Progenitor cell of endocrine pancreas (in vitro differentiated cells): ENCODE measurements at places on chromosomes 5 and 9. TPM values are rescaled to one million over a fixed set of nuclear protein-coding genes. Genes with fewer than 3 reads are reported as not detected.

Gene PCDHGA11
- 3.1 and 3.3 TPM in 2 replicates for total RNA-seq

Gene PURA
- 7.0 and 7.7 TPM in 2 replicates for total RNA-seq

Gene WDR38
- not detected in 2 replicates for total RNA-seq

Gene KLHL3
- 32.1 and 34.7 TPM in 2 replicates for total RNA-seq

Gene INSL4
- total RNA-seq: not detected in 2 replicates

Gene RBM27
- total RNA-seq: 24.1 and 28.6 TPM in 2 replicates

Gene BTNL8
- not detected in 2 replicates for total RNA-seq

Gene TNC
- total RNA-seq: 5.1 and 15.1 TPM in 2 replicates

DNA sequence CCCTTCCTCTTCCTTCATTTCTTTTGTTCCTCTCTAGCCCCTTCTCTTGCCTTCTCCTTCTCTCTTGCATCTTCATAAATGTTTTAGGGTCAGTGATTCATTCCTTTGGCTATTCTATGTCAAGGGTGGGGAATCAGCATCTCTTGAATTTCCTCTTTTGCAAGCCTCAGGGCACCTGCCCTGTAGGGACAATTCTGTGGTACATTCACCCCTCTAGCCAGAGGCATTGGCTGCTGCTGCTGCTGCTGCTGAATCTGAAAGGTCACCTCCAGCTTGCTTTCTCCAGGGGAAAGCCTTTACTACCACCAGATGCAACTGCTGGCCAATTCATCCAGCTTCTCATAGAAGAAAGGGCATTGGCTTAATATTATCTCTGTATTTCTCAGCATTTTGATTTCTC lies 87.3 kb downstream of the INSYN2B start:
- DNase-seq: no peak

GRCh38 chr5:147080391-147080790 lies 154.4 kb upstream of the STK32A start:
- no peak for DNase-seq

DNA sequence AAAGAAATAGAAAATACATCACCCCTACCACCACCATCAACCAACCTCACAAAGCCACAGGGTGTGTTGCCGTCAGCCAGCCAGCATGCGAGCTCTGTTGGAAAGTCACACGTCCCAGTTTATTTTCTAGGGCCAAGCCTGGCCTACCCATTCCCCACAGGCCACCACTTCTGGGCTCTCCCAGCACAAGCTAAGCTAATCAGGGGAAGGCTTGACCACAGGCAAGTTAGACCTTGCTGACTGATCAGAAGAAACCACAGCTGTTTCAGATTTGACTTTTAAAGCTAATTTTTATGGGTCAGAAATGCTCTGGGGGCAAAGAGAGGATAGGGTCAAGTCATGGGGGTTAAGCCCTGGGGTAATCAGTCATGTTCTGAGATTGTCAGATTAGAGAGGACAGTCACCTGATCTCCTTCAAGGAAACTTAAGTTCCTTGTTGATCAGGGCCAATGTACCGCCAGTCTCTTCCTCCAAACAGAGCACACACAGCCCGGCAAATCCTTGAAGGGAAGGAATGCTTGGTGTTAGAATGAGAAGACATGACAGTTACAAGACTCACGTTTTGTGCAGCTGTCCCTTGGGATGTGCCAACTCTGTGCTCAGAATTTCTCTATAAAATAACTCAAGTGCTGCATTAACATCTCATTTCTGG lies 7.6 kb downstream of the SHB start:
- DNase-seq: no peak

- DNase-seq: no peak
Observed at GRCh38 chr5:148808864-148809642, 17.4 kb upstream of the ADRB2 start.

- no peak for DNase-seq
Observed at GRCh38 chr5:109992264-109992915, 302.7 kb downstream of the MAN2A1 start.

DNA sequence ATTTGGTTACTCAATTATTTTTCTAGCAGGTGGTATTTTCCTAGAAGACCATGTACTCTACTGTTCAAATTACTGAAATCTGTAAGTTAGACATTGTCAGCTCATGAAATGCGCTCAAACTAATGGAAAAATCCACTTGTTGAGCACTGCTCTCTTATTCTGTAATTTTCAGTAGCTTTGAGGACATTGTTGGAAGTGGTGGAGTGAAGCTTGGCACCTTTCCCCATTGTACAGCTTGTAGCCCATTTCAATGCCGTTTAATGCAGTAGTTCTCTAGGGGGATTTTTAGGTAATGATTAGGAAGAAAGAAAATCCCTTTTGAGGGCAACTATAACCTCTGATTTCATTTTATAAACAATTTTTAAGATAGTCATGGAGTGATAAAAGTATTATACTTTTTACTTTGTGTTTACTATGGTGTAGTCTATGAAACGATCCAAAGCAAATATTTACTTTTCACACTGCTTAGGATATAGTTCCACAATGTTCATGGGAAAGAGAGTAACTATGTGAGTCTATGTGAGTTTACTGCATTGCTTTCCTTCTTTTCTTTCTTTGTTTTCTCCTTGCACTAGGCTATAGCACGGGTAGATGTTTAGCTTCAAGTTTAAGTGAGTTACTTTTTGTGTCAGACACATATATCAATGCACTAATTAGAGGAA lies 165.8 kb upstream of the ANKH start:
- no peak for DNase-seq

DNA sequence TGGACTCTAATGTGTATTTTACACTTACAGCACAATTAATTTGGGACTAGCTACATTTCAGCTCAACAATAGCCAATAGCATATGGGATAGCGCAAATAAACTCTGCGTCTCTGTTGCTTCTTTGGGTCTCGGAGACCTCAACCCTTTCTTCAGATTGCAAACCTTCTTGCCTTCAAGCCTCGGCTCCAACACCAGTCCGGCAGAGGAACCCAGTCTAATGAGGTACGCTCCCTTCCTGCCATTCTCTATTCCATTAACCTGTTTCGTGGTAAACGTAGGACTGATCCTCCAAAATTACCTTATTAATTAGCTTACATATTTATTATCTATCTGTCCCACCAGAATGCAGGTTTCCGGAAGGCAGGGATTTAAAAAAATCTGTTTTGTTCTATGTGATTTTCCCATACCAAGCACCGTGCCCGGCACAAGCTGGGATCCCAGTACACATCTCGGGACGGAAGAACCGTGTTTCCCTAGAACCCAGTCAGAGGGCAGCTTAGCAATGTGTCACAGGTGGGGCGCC lies 525 bp upstream of the DAPK1 start:
- no peak for DNase-seq

GRCh38 chr9:68983008-68983411 lies 30.9 kb downstream of the PRKACG start:
- no peak for DNase-seq

GRCh38 chr5:151523335-151523734 lies 67.8 kb downstream of the FAT2 start:
- DNase-seq: no peak

DNA sequence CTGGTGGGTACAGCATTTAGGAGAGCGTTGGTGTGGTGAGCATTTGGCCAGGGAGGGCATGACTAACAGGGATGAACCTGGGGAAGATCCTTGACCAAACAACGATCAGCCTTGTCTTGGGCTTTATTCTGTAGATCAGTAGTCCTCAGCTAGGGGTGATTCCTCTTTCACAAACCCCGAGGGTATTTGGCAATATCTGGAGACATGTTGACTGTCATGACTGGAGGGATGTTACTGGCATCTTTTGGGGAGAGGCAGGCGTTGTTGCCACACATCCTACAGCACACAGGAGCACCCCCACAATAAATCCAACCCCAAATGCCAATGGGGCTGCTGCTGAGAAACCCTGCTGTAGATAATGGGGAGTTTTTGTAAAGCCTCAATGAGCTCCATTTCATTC lies 43.9 kb downstream of the OSTF1 start:
- DNase-seq: no peak

DNA sequence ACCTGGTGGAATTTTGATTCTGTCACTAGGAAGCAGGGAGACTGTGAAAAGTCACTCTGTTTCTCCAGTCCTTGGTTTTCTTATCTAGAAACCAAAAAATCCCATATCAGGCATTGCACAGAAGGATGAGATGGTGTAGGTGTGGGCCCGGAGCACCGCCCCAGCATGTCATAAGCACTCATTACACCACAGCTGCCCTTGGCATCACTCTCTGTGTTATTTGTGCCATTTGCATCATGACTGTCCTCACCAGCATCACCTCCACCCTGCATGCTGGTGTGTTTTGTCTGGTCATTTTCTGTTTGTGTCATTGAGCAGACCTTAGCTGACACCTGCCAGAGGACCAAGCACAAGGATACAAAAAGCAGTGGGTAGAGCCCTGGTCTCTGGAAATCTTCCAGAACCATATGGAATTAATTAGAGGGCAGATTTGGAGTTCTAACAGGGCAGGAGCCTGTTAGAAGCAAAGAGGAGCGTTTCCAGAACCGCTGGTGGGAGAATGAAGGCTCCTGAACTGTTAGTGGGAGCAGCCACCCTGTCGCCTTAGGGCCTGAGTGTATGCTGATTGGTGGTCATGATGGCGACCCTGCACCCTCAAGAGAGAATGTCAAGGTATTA lies 99.3 kb downstream of the AMBP start:
- no peak for DNase-seq

- DNase-seq: no peak
Observed at GRCh38 chr5:180668835-180669596, 19.6 kb upstream of the FLT4 start.

- DNase-seq: no peak
Observed at GRCh38 chr5:125005266-125005665, 258.8 kb upstream of the ZNF608 start.

- no peak for DNase-seq
Observed at GRCh38 chr9:131252120-131252519, 24.2 kb downstream of the FAM78A start.

GRCh38 chr5:1910081-1910760 lies 27.5 kb upstream of the IRX4 start:
- DNase-seq: no peak

GRCh38 chr5:143596824-143597223 lies 193.3 kb upstream of the NR3C1 start:
- no peak for DNase-seq

DNA sequence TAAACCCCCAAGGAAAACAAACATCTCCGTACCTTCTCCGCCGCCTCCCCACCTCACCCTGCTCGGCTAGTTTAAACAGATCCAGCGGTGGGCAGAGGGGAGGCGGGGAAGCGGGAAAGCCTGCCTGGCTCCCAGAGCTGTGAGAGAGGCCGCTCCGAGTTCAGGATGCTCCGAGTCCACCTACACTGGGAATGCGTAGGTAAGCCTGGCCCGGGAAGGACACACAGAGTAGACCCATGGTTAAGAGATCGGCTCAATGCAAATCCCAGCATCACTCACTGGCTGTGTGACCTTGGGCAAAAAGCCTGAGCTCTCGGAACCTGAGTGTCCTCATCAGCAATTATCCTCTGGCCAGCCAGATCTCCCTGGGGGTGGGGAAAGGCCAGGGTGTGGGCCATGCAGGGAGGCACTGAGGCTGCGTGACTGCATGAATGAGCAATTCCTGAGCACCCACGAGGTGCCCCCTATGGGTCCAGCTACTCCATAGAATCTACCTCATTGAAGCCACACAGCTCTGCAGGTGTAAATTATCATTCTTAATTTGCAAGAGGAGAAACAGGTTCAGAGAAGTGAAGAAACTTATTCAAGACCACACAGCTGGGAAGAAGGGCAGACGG lies 30.5 kb upstream of the LMX1B start:
- DNase-seq: no peak

DNA sequence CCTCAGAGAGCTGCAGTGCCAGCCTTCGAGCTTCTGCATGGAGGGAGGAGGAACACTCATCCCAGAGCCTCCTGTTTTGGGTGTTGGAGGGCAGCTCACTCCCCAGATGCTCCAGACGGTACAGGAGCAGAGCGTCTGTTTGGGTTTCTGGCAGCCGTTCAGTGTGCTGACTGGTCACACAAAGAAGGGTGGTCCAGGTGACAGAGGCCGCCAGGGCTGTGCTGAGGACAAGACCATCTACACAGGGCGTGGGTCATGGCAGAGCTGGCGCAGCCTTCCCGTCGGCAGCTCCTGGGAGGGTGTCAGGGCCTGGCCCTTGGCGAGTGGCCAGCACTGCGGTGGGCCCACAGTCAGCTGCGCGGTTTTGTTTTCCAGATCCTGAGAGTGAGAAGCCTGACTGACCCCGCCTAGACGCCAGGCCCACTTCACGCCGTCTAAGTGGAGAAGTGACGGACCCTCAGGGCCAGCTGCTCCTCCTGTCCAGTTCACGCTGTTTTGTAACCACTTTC lies 131.4 kb upstream of the FAM120A start:
- no peak for DNase-seq

- no peak for DNase-seq
Observed at GRCh38 chr9:81045658-81046057, 643.7 kb downstream of the TLE1 start.

DNA sequence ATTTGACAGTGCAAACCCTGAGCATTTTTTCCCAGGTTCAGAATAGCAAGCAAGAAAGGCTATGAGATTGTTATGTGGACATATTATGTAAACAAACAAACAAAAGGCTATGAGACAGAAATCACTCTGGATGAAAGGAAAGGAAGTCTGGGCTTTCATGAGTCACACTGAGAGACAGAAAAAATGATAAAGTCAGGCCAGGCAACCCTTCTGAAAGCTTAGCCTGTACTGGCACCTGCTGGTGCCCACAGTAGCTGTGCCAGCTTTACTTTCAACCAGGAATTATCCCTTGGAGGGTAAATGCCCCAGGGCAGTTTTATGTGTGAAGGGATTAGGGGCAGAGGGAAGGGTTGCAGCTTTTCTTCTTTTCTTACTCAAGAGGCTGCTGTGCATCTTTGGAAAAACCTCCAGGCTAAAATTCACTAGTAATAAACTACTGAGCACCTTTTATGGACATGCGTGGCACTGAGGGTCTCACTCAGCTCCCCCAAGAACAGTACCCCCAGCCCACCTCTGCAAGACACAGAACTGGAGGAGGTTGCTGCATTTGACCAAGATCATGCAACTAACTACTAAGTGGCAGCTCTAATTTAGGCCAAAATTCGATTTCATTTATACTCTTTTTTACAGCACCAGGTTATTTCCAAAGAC lies 41.7 kb downstream of the ACTL7B start:
- DNase-seq: no peak

DNA sequence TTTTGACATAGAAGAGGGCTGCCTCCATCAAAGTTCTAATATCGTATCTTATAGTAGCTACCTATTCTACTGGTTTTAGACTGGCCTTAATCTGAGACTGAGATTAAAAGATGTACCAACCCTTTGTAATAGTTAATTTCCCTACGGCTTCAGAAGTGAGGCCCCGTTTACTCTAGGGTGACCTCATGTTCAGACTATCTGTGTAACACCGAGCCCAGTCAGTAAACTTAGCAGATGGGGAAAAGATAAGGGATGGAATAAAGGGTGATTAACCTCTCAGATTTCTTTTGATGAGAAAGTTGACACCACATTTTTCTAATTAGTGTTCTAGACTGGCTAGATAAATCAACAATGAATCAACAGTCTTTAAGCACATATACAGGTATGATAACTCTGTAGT lies 283.1 kb downstream of the KCTD16 start:
- no peak for DNase-seq

- DNase-seq: no peak
Observed at GRCh38 chr5:139877129-139877597, 81.6 kb downstream of the PSD2 start.

DNA sequence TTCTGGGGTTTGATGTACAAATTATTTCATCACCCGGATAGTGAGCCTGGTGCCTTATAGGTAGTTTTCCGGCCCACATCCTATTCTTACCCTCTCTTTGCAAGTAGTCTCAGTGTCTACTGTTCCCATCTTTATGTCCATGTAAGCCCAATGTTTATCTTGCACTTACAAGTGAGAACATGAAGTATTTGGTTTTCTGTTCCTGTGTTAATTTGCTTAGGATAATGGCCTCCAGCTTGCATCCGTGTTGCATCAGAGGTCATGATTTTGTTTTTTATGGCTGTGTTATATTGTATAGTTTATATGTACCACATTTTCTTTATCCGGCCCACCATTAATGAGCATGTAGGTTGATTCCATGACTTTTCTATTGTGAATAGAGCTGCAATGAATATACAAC lies 136.5 kb downstream of the PRR16 start:
- DNase-seq: no peak
